ENCODE measurements at places on chromosomes 1 and 21.

GRCh38 chr1:159835862-159836525 is 9.3 kb downstream of the SLAMF8 start:
- H3K27ac ChIP-seq, result no peak overlapping the region
- DNase-seq, result no peak
- H3K4me3 ChIP-seq, result no peak overlapping the region
- no peaks in the 10 kb centered on the region for H3K36me3 ChIP-seq
- H3K4me1 ChIP-seq, result no peaks in the 10 kb centered on the region

DNA sequence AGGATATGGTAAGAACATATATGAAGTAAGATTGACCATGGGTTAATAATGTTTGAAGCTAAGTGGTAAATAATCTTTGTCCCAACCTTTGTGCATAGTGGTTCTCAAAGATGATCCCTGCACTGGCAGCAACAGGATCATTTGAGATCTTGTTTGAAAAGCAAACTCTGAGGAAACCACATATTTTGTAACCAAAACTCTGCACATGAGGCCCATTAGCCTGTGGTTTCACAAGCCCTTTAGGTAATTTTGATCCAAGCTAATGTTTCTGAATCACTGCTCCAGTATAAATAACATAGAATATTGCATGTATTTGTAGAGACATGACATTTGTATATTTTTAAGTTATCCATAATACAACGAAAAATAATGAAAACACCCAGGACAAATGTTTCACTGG is 147.9 kb upstream of the RGS18 start:
- no peak for DNase-seq
- no peaks in the 10 kb centered on the region for H3K4me1 ChIP-seq
- no peaks in the 10 kb centered on the region for H3K27me3 ChIP-seq
- no peaks in the 10 kb centered on the region for H3K36me3 ChIP-seq
- no peak overlapping the region for H3K27ac ChIP-seq

DNA sequence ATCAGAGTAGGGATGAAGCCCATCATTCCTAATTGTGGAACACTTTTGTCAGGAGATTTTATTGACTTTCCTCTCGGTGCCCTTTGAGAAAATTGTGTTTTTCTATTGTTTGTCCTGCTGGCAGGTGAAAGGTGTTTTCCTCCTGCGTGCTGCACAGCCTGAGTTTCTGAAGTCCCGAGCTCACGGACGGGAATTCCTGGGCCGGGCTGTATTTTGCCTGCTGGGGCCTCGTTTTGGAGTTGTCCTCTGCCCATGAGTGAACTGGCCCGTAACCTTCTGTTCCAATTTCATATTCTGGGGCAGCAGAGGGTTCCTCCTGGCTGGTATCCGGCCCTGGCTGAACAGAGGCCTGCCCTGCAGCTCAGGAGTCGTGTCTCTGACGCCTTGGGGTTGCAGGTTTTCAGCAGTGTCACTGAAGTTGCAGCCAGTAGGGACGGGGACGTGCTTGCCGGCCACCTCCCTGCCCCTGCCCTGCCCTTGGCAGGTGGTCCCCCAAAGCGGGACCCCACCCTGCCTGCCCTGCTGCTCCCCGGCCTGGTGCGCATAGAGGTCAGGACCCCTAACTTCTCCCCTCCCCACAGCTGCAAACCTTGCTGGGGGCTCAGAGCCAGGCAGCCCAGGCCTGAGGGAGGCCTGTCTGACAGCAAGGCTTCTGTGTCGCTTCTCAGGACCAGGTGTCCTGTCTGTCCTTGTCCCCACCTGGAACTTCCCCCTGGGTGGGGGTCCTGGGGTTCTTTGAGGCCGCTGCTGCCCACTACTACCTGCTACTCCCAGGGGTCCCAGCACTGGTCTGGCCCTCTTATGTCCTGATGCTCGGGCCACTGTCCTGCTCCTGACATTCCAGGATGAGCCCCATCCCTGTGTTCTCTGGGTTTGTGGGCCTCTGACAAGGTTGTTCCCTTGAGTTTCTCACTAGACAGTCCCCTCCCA is 49.0 kb downstream of the SLX9 start:
- H3K4me3 ChIP-seq, result no peak overlapping the region
- H3K27ac ChIP-seq, result no peak overlapping the region
- peaks cover 8% of the 10 kb centered on the region for H3K4me1 ChIP-seq

DNA sequence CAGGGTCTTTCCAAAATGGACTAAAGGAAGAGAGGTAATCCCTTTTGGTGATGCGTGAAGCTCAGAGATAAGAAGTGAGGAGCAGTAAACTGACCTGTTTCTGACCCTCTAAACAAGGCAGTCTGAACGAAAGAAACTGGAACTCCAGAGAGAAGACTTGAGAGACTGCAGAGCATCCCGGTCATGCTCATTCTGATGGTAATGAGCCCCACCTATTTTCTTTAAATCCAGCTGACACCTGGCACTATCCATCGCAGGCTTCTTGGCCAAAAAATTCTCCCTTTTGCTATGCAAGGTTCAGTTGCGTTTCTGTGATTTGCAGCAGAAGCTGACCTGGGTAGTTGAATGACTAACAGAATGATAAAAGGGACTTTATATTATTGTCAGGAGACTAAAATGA is 105.9 kb upstream of the KCNK2 start:
- no peaks in the 10 kb centered on the region for H3K36me3 ChIP-seq
- H3K27me3 ChIP-seq, result no peaks in the 10 kb centered on the region
- DNase-seq, result no peak
- no peak overlapping the region for H3K27ac ChIP-seq
- H3K4me3 ChIP-seq, result no peak overlapping the region

GRCh38 chr1:4267381-4268261 is 367.5 kb upstream of the C1orf174 start:
- H3K4me1 ChIP-seq, result no peaks in the 10 kb centered on the region
- no peaks in the 10 kb centered on the region for H3K27me3 ChIP-seq
- no peak overlapping the region for H3K27ac ChIP-seq
- H3K36me3 ChIP-seq, result no peaks in the 10 kb centered on the region

DNA sequence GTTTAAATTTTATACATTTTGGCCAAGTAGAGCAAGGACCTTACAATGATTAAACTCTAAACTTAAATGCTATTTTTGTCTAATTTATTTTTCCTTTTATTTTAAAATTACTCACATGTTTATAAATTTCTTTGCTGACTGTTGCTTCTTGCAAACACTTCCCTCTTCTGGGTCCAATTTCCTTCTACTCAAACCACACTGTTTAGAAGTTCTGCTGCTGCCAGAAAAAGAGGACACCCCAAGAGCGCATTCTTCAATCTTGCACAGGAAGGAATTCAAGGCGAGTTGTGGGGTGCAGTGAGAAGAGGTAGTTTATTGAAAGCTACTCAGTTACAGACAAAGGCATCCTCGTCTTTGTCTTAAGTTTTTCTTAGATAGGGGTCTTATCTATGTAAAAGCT is 88.5 kb upstream of the NEK7 start:
- H3K27me3 ChIP-seq, result no peaks in the 10 kb centered on the region
- no peaks in the 10 kb centered on the region for H3K4me1 ChIP-seq
- DNase-seq, result no peak
- H3K36me3 ChIP-seq, result no peaks in the 10 kb centered on the region
- H3K27ac ChIP-seq, result no peak overlapping the region

- H3K27me3 ChIP-seq, result no peaks in the 10 kb centered on the region
- H3K4me3 ChIP-seq, result no peak overlapping the region
- no peaks in the 10 kb centered on the region for H3K4me1 ChIP-seq
- no peak overlapping the region for H3K27ac ChIP-seq
These were observed 11.2 kb downstream of the TARBP1 start for GRCh38 chr1:234467821-234468220.

GRCh38 chr1:10326251-10326650 is 72.6 kb upstream of the PGD start:
- H3K4me1 ChIP-seq, result no peaks in the 10 kb centered on the region
- H3K36me3 ChIP-seq, result peaks cover 4% of the 10 kb centered on the region
- H3K27ac ChIP-seq, result no peak overlapping the region

DNA sequence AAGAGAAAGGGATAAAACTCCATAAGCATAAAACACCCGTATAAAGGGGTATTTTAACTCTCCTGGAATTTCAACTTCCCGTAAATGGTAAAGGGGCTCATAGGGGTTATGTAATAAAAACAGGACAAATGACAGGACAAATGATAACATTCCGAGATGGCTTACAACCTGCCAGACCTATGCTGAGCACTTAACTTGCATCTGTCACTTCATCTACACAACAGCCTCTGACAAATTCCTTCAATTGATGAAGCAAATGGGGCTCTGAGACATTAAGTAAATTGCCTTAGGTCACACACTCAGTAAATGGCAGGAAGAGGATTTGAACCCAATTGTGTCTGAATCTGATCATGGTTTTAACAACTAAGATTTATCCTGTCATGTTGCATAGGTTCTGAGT is 327.6 kb upstream of the SNX7 start:
- DNase-seq, result no peak
